ENCODE measurements at places on chromosomes 3 and 15.
A peak's percentile ranks its signal among the peaks of the same experiment; 100 is the strongest.

- DNase-seq: no peak
Observed at GRCh38 chr15:99125061-99125891, 20.4 kb downstream of the SYNM start.

DNA sequence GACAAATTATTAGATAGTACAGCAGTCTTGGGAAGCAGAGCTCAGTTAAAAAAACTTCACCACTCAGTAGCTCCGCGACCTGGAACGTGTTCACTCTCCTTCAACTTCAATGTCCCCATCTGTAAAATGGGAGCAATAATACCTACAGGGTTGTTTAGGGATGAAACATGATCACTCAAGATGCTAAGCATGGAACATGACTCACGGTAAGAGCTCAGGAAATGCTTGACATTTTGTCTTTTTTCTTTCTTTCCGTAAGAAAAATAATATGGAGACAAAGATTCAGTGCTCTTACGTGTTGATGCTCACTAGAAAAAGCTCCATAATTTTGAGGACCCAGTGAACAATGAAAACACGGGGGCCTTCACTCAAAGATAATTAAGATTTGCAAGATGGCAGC is 606.7 kb upstream of the MDFIC2 start:
- DNase-seq: no peak

DNA sequence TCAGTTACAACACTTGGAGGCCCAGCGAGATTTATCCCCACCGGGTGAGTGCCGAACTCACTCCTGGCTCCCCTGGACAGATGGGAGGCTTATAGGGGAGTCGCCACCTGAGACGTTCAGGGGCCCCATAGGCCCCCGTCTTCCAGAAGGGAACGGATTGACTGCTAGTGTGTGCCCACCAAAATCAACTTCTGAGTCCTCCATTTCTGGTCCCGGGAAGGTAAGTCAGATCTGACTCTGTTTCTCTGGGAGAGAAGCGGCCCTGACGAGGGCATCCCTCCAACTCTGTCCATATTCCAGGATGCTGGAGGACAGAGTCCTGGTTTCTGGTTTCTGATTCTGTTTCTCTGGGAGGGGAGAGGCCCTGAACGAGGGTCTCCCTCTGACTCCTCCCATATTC is 44.3 kb downstream of the ZBTB11 start:
- DNase-seq: no peak

- no peak for DNase-seq
Observed at GRCh38 chr15:61049934-61050333, 179.2 kb downstream of the RORA start.

GRCh38 chr3:69488026-69488425 is 102.1 kb upstream of the FRMD4B start:
- no peak for DNase-seq

DNA sequence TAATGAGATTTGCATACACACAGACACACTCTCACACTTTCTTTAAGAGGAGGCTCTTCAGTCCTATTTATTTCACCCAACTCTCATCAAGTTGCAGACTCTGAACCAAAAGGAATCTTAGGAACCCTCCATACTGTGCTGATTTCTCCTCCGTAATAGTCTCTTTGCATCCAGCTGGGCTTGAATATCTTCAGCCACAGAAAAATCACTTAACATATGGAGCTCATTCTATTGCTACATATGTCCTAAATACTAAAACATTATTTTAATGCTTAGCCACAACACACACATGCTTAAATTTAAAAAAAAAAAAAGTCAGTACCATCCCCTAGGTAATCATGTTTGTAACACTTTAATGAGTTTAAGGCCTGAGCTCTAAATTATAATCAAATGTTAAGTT is 287.5 kb upstream of the CNTN6 start:
- DNase-seq: no peak

DNA sequence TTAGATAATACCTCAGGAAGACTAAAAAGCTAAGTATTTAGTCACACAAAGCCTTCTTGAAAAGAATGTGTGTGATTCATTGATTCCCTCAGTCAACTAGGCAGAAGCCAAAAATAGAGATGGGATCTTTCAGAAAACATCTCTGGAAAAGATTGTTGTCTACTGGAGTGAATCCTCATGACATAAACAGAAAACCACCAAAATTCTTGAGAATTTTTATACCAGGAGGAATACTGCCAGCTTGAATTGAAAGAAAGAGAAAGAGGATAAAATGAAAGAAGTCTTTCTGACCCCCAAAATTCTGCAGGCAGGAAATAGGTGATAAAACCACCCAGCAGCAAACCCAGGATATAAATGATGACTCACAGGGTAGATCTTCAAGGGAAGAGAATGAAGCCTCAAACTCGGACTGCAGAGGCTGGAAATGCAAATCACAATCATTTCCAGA is 363.1 kb upstream of the PLSCR5 start:
- DNase-seq: no peak

- no peak for DNase-seq
Observed at GRCh38 chr15:40006646-40007045, 32.3 kb downstream of the SRP14 start.

- no peak for DNase-seq
Observed at GRCh38 chr15:84814916-84815315, 2.2 kb upstream of the ALPK3 start.

GRCh38 chr15:98505611-98506031 is 142.7 kb upstream of the IGF1R start:
- DNase-seq: no peak

DNA sequence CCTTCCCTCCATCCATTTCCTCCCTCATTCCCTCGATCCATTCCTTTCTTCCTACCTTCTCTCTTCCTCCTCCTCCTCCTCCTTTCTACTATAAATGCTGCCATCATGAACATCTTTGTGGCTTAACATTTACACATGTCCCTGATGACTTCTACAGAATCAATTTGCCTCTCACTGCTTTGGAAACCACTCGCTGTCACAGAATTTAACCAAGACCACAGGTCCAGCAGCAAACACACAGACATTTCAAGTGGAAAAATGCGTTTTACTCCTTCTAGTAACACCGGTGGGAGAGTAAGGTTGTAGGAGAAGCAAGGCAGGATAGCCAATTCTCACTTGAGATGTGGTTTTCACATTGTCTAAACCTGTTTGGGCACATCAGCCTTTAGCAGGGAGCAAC is 101.4 kb upstream of the LRIG1 start:
- no peak for DNase-seq

- no peak for DNase-seq
Observed at GRCh38 chr3:71517271-71517791, 66.2 kb downstream of the FOXP1 start.

DNA sequence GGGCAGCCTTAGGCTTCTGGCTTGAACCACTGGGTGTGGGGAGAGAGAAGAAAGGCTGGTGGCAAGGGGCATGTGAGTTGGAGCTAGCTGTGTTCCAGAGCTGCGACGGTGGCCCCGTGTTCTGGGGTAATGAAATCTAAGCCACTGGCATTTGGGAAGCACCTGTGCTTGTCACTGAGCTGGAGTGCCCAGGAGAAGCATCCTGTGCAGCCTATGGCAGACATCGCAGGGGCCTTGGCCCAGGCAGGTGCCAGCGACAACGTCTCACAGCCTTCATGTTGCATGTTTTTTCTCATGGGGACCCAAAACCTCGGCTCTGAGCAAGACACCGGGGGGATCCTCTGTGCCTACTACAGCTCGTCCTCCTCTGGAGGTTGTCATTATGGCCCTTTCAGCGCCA is 91.1 kb upstream of the PLXNA1 start:
- DNase-seq: no peak

GRCh38 chr15:71288348-71288955 is 173.2 kb downstream of the THSD4 start:
- DNase-seq: no peak

GRCh38 chr15:51853998-51854397 is 24.5 kb downstream of the TMOD3 start:
- DNase-seq: no peak

DNA sequence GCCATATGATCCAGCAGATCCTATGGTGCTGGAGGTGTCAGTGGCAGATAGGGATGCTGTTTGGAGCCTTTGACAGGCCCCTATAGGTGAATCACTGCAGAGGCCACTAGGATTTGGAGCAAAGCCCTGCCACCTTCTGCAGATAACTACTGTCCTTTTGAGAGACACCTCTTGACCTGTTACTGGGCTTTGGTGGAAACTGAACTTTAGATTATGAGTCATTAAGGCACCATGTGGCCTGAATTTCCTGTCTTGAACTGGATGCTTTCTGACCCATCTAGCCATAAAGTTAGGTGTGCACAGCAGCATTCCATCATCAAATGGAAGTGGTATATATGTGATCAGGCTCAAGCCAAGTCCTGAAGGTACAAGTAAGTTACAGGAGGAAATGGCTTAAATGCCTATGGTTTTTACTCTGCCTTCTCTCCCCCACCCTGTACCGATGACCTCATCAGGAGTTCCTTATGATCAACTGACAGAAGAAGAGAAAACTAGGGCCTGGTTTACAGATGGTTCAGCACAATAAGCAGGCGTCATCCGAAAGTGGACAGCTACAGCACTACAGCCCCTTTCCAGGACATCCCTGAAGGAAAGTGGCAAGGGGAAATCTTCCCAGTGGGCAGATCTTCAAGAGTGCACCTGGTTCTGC is 565.6 kb upstream of the AGTR1 start:
- DNase-seq: no peak

DNA sequence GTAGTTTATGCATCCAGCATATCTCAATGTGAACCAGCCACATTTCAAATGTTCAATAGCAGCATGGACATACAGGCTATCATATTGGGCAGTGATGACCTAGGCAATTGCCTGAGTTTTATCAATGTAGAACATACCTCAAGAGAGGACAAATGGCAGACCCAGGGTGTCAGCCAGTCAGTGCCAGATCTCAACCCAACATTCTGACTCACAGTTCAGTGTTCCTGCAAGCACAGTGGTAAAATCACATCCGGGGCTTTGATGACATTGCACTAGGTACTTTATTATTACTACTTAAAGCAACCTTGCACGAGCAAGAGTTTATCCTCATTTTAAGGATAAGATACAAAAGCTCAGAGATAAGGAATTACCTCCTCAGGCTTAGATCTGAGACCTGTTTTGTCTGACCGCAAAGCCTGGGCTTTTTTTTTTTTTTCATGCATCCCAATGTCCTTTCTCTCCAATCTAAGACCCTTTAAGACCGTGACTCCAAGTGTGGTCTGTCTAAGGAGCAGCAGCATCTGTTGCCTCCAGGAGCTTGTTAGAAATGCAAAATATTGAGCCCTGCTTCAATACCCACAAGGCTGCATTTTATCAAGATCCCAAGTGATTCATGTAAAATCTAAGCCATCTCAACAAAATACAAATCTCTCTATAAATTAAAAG is 60.1 kb downstream of the SLC12A1 start:
- DNase-seq: no peak

GRCh38 chr3:159934216-159934615 is 54.4 kb upstream of the IL12A start:
- no peak for DNase-seq

DNA sequence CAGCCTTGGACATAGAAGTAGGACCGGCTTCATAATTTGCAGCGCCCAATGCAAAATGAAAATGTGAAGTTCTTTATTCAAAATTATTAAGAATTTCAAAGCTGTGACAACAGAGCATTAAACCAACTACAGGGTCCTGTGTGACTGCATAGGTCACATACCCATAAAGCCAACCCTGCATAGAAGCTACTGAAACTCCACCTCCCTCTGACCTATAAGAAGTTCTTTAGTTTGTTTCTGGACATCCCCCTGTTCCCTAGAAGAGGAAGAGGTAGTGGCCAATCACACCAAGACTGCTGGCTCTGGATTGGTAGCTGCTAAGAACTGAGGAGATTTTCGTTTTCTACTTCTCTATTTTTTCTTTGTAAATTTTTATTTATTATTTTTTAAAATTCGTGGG is 9.0 kb upstream of the SELENOT start:
- DNase-seq: no peak

GRCh38 chr3:139774560-139775302 is 97.0 kb upstream of the NMNAT3 start:
- peak; percentile 6 for DNase-seq

GRCh38 chr3:127755305-127755681 is 67.0 kb downstream of the MGLL start:
- DNase-seq: no peak

All from NCI-H1417 treated with DMSO at 0.1 percent for 48 hours (cell line).